ENCODE measurements at places on chromosomes 16 and 17.

GRCh38 chr17:47698749-47699535 lies 5.0 kb downstream of the TBKBP1 start:
- DNase-seq = peak; percentile 54

- DNase-seq = no peak
Measured at GRCh38 chr16:77827032-77827431, 38.7 kb downstream of the VAT1L start.

DNA sequence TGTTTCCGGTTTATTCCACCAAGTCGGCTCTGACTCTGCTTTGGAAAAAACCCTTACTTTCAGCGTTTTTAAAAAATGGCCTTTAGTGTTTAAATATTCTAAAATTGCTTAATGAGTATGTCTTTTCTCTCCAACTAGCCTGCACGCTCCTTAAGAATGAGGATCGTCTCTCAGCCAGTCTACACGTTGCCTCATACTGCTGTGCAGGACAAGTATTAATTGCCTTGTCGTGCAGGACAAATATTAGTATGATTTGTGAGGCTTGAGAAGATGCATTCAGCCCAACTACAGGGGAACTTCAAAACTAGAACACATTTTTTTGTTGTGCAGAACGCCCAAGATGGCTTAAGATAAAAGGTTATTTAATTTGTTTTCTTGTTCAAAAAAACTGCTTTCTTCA lies 61.2 kb downstream of the MARCHF10 start:
- DNase-seq = no peak

DNA sequence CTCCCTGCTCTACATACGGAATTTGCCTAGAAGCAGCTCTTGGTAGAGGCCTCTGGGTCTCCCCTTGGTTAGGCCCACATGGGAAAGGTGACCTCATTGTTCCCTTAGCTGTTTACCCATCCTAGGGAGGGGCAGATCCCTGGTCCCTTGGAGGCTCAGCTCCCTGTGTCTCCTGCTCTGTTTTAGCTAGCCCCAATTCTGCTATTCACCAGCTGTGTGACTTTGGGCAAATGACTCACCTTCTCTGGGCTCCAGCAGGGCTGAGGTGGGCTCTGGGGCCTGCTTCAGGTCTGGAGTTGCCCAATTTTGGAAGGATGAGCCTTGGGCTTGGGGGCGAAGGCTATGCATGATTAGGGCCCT lies 3.9 kb downstream of the ABCC3 start:
- DNase-seq = peak; percentile 73

Data from SW480 (cell line).